ENCODE measurements at places on chromosomes 2 and 18.

GRCh38 chr2:18829251-18829902 lies 240.0 kb upstream of the NT5C1B start:
- DNase-seq: no peak

GRCh38 chr2:8534729-8535468 lies 147.0 kb upstream of the ID2 start:
- DNase-seq: no peak

GRCh38 chr2:94986392-94986963 lies 39.0 kb upstream of the MAL start:
- DNase-seq: peak; percentile 24

DNA sequence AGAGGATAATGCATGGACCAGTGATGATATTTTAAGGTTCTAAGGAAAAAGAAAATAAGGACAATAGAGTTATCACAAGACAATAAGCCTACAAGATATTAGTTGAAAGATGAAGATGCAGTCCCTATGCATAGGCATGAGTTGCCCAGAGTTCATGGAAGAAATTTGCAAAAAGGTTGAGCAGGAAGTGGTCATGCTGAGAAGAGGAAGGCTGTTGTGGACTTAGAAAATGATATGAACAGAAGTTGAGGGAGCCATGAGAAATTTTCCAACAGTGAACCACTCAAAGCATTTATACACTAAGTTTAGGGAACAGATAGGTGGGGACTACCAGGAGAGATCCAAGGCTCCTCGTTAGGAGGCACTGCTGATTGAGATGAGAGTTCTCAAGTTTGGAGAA lies 3.5 kb downstream of the OSBPL6 start:
- no peak for DNase-seq

GRCh38 chr2:206287197-206287596 lies 12.7 kb downstream of the ZDBF2 start:
- DNase-seq: no peak

- no peak for DNase-seq
These were observed 70.5 kb downstream of the CSRNP3 start for GRCh38 chr2:165539985-165540384.

- no peak for DNase-seq
These were observed 117.1 kb upstream of the DTNA start for GRCh38 chr18:34592961-34593382.

GRCh38 chr2:168089200-168089599 lies 158.2 kb downstream of the STK39 start:
- no peak for DNase-seq

GRCh38 chr2:113370478-113371091 lies 66.9 kb upstream of the ZNG1B start:
- DNase-seq: peak; percentile 50

- DNase-seq: no peak
These were observed 89.3 kb downstream of the MDH1 start for GRCh38 chr2:63678085-63678484.

GRCh38 chr2:8719528-8719927 lies 37.7 kb downstream of the ID2 start:
- no peak for DNase-seq

All from stimulated activated CD4-positive, alpha-beta T cell treated with anti-CD3 and anti-CD28 coated beads, Interleukin-2, amount 100 ng/mL, for 4 hours (primary cell).